Stimulated activated CD8-positive, alpha-beta memory T cell treated with anti-CD3 and anti-CD28 coated beads, Interleukin-4, amount 100 ng/mL, for 24 hours (primary cell): ENCODE measurements at places on chromosomes 12 and 14.

- DNase-seq = no peak
These were observed 274.9 kb upstream of the MGAT4C start for GRCh38 chr12:86530996-86531655.

DNA sequence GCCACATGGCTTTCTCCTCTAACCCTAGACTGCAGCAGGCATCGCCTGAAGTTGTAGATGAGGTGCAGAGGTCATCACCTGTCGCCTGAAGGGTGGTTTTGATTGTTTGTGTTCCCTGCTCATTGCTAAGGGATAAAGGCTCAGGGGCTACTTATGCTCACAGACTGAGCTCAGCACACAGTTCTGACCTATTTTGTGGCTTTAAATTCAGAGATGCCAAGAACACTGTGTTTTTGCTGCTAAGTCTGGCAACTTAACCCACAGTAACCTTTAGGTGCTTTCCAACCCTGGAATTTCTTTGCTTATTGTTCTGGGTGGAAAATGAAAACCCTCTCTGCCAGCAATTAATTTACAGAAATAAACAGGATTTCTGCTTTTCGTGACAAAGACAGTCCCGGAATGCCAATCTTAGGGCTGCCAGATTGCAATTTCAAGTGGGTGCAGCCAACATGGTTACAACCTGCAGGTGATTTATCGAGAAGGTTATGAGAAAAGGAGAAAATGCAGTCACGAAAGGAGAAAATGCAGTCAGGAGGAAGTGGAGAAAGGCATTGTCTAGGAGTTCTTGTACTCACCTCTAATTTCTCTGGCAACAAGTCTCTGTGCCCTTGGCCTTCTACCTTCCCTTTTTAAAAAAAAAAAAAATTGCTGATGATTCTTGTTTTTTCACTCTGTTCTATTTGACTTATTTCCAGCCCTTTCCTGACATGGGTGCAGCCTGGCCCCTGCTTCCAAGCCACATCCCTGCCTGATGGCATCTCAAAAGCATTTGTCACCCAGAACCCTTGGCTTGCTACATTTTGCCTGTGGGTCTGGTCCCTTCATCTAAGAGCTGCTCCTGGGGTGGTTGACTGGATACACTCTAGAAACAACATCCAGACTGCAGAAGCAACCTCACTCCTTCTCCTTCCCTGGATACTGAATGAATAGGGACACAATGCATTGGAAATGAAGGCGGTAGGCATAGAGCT, 23.3 kb downstream of the NPC2 start:
- DNase-seq = no peak

DNA sequence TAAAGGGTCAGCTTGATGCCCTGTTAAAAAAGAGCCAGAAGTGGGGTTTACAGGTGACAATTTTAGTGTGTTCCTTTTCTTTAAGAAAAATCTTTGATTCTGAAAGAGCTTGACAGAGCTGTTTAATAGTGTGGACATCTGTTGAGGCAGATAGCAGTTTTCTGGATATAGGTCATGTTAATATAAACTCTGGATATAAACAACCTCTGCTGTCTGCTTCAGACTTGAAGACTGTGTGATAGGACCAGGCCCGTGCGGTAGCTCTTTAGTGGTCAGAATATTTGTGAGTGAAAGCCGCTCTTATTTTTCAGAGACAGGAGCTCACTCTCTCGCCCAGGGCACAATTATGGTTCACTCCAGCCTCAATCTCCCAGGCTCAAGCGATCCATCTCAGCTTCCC, 439.9 kb upstream of the RGS6 start:
- DNase-seq = no peak

- no peak for DNase-seq
These were observed 451.6 kb downstream of the TRHDE start for GRCh38 chr12:72723732-72724131.

- peak; percentile 18 for DNase-seq
These were observed 3.4 kb downstream of the APOLD1 start for GRCh38 chr12:12788675-12789368.

DNA sequence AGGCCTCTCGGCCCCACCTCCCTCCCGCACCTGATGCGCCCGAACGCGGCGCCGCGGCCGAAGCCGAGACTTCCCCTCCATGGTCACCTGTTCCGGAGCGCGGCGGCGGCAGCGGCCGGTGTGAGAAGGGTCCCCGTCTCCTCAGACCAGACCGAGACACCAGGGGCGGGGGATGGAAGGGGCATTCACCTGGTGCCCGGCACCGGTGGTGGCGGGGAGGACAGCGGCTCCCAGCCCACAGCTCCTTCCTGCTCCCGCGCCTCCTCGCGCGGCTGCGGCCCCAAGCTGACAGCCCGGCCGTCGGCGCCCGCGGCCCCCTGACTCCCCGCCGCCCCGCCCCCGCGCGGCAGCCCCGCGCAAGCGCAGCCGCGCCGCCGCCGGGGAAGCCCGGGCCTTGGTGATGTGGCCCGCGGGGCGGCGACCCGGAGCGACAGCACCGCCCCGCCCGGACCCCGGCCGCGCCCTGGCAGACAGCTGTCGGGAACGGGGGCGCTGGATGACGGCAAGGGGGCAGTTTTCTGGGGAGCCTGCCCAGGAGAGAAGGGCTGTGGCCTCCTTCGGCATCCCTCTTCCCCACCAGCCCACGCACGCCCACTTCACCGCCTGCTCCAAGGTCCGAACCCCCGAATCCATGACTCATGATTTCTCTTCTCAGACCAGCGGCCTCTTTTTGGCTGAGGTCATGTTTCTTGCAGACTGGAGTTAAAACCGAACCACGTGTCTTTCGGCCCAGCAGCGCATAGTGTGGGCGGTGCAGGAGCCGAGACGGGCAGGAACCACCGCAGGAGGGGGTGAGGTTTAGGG, at the start of gene SLC41A2:
Gene SLC41A2, minus strand, starts transcription at position 290 of the 804 bp plus-strand sequence. CDS start 29,763 bp downstream, outside the sequence.
- peak; percentile 69 for DNase-seq

DNA sequence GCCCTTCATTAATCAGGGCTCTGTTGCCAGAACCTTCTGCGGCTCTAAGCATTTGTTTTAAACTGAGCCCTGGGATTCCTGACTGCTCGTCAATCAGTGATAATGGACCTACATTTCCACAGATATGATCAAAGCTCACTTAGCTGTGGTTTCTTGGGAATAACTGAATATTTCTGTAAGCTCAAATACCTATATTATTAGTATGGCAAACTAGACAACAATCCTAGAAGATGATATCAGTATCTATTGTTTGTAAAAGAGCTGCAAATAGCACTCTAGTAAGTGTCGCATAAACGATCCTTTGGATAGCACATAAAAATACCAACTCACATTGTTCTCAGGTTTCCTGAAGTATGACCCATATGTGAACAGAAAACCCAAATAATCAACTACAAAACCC, 150.4 kb downstream of the PPM1H start:
- no peak for DNase-seq

DNA sequence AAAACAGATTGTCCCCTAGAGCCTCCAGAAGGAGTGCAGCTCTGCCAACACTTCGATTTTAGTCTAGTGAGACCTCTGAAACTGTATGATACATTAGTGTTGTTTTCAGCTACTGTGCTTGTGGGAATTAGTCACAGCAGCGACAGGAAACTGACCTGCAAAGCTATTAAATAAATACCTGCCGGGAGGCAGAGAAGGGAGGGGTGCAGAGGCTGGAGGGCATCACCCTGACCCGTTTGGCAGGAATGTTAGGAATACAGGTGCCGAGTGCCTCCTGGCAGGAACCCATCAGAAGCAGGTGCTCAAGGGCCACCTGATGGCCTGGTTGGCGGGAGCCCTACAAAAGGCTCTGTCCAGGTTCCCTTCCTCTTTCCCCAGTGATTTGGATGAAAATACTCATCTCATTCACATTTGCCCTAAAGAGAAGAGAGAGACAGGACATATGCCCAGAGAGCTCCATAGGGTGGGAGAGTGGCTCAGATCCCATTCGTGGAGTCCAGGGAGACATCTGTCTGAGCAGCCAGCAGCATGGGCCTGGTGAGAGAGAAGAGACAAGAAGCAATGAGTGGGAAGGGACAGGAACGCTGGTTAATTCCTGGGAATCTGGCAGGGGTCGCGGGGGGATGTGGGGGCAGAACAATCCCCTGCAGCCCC, 44.6 kb downstream of the C14orf132 start:
- DNase-seq = no peak

DNA sequence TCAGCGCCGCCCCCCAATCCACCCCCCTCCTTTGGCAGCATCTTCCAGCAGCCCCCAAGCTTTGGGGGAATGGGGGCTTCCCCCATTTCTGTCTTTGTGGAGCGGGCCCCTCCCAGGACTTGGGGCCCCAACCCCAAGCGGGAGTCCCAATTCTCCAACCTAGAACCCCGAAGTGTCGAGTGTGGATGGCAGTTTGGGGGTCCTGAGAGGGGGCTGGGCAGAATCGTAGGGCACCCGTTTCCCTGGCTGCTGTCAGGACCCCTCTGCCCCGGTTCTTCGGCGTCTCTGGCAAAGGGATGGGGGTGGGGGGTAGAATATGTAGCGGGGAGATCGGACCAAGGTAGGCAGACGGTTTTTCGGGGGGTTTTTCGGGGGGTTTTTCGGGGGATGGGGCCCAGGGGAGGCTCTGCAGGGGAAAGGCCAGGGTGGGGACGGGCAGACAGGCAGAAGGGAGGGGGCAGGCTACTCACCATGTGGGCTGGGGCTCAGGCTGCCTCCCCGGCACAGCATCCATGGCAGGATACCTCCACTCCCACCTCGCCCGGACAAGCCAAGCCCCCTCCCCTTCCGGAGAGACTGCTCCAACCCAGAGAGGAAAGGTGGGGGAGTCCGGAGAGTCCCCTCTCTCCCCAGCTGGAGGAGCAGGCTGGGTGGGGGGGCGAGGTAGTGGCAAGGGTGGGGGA, 739 bp downstream of the JPH4 start:
- no peak for DNase-seq

DNA sequence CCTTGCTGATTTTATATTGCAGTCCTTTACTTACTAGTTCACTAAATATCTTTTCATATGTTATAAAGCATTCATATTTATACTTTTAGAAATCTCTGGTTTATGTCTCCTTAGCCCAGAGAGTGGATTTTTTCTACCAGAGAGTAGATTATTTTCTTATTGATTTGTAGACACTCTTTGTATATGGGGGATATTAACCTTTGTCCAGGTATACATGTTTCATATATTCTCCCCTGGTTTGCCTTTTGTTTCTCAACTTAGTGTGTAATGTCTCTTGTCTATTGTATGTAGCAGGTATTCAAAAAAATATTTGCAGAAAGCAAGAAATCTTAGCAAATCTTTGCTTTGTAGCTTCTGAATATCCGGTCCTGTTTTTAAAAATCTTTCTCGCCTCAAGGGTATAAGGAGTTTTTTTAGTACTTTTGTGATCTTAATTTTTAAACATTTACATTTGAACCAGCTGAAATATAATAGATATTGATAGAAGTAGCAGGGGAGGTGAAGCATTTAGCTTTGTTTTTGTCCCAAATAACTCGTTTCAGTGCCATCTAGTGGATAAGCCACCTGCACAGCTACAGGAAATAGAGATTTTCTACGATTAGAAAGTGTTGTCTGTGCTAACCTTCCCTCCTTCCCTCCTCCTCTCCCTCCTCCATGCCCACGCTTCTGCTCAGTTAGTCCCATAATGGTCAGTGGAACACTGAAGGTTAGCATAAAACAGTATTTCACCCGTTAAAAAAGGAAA, 97.0 kb downstream of the PHETA1 start:
- no peak for DNase-seq

- no peak for DNase-seq
These were observed 173.0 kb upstream of the NTF3 start for GRCh38 chr12:5258926-5259325.

DNA sequence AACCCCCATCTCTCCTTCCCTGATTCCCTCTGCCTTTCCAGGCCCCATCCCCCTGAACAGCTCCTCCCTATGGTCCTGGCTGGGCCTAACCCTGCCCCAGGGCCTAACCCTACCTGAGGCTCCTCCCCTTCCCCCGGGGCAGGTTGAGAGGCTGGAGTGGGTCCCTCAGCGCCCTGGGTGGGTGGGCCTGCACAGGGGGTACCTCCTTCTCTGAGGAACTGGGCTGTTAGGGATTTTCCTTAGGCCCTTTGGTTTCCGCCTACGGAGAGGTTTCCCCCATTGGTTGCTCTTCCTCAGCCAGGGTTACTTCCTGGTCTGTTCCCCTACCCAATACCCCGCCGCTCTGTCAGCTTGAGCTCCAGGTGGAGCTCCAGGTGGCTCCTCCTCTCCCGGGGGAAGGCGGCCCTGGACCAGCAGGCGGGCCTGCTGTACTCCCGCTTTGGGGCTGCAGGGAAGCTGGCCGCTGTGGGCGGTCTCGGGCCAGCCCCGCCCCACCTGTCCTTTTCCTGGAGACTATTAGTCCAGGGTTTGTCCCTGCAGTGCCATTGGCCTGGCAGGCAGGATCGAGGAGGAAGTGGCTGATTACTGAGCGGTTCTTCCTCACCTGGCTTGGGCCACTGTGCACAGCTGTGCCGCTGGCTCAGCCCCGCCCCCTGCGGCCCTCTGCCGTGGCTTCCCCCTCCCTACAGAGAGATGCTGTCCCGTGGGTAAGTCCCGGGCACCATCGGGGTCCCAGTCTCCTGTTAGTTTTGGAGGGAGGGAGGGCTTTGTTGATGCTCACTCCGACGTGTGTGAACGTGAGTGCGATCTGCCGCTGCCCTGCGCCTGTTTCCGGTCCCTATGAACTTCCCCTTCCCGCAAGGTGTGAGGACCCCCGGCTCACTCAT, 2.5 kb downstream of the C12orf57 start:
- no peak for DNase-seq

GRCh38 chr12:67035121-67035520, 234.0 kb upstream of the CAND1 start:
- DNase-seq = no peak

- no peak for DNase-seq
These were observed 28.1 kb downstream of the BTBD7 start for GRCh38 chr14:93304771-93305170.

DNA sequence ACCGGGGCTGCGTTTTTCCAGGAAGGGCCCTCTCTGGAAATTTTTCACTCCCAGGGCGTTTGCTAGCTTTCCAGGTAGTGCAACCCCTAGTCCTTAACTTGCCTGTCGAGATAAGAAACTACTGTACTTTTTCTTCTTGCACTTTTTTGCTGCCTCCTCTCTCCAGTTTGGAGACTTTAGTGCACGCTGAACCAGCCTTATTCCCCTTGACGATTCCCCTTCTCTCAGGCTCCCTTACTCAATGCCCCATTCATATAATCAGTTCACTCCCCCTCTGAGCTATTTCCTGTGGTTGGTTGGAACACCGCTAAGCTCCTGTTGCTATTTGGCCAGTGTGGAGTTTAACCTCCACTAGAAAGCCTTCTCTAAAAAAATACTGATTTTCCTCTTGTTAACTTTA, 682 bp downstream of the CREBL2 start:
- DNase-seq = no peak

GRCh38 chr12:47164724-47165439, 85.1 kb upstream of the AMIGO2 start:
- DNase-seq = no peak

DNA sequence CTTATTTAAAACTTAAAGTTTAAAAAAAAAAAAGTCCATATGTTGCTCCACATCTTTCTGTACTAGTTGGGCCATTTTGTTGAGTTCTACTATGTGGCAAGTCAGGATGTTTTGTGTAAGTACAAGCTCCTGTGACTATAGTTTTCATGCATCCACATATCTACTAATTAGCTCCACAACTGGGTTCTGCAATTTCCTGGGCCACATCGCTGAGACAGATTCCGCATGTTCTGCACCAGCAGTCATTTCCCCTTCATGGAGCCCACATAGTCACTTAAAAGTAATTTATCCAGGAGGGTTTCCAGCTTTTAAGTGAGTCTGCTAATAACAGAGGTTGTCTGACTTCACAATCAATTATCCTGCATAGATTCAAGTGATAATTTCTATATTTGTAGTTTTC, 461.4 kb downstream of the ZFP36L1 start:
- DNase-seq = no peak
